ENCODE measurements at places on chromosomes 2 and 18.

DNA sequence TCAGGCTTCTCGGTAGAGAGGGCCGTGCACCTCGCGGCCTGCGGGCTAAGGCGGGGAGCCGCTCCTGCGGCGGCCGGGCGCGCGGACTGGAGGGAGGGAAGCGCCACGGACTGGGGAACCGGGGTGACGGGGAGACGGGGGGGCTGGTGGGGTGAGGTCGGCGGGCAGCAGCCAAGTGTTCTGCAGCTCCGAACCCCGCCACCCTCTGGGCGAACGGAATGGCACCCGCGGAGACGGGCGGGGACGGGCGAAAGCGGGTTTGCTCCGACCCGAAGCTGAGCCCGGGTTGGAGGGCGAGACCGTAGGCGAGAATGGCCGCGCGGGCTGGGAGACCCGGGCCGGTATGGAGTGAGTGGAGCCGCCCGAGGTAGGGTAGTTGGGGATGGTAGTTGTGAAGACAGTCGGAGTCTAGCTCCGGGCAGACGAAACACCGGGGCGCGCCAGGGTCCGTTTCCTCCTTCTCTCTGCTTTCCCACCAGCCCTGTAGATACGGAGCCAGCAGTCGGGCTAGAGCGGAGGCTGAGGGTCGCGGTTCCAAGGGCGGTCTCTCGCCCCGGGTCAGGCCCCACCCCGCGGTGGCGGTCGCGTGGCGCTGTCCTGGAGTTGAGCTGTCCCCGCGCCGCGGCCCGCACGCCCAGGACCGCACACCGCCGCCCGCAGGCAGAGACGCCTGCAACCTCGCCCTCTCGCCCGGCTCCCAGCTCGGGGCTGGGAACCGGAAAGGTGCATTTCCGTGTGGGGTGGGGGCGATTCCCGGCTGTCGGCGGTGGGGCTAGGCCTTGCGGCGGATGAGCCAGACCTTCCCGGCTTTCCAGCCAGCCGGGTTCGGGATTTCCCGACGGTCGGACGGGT lies 160.3 kb upstream of the SIX2 start:
- DNase-seq = peak; percentile 30

- DNase-seq = no peak
Measured at GRCh38 chr2:207015901-207016300, 76.6 kb downstream of the CPO start.

GRCh38 chr2:240986787-240987411 lies 11.5 kb upstream of the SNED1 start:
- DNase-seq = peak; percentile 77

- no peak for DNase-seq
Measured at GRCh38 chr18:12474876-12475275, 67.1 kb downstream of the PRELID3A start.

- peak; percentile 81 for DNase-seq
Measured at GRCh38 chr2:8656160-8656641, 25.7 kb upstream of the ID2 start.

GRCh38 chr2:29011418-29012060 lies 30.4 kb downstream of the TOGARAM2 start:
- DNase-seq = peak; percentile 31

DNA sequence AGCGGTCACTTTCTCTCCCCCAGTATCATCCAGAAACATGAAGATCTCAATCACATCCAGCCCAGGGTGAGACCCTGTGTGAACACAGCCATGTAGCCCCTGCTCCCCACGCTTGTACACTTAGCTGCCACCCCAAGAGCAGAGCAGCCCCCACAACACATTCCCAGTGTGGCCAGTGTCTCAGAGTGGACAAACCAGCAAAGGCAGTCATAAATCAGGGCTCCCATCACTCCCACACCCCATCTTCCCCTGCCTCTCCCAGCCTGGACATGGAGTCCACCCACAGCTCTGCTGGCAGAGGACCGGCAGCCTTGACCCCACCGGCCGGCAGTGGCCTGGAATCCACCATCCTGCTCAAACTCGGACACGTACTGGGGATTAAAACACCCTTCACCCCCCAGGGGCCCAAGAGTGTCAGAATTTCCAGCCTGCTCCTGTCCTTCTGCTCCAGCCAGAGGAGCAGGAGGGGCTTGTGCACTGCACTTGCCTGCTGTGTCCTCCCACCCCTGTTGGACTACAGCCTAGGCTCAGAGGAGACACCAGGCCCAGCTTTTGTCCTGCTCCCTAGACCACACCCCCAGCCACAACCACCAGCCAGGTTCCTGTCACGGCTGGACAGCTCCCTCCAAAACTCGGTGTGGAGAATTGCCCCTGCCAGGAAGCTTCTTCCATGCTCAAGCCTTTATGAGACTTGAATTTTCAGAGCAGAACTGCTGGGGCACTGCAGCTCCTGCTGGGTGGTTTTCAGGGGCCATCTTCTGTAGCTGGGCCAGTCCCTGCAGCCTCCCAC lies 206.1 kb downstream of the SMAD2 start:
- no peak for DNase-seq

- DNase-seq = peak; percentile 46
Measured at GRCh38 chr2:72694715-72695496, 130.9 kb downstream of the EXOC6B start.

DNA sequence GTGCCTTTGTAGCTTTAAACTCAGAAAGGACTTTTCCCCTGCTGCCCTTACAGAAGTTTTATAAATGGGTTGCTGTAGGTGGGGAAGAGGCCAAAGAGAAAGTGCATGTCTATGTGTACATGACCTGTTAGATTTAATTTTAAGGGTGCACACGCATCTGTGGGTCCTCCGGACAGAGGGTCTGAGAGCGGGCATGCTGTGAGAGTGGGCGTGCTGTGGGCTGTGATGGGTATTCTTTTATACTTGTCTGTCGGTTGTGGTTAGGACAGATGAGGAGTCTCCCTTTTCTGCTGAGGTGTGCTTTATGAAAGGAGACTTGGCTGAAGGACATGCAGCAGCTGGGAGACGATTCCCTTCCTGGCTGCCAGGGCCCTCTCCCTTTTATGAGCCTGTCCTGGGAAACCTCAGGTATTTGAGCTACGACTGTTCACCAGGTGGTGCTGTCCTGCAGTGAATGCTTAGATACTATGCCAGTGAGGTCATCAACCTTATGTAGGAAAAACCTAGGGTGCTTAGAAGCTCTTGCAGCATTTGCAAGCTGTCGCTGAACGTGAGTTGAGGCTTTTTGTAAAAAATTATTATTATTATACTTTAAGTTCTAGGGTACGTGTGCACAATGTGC lies 67.5 kb downstream of the TANC1 start:
- peak; percentile 68 for DNase-seq

DNA sequence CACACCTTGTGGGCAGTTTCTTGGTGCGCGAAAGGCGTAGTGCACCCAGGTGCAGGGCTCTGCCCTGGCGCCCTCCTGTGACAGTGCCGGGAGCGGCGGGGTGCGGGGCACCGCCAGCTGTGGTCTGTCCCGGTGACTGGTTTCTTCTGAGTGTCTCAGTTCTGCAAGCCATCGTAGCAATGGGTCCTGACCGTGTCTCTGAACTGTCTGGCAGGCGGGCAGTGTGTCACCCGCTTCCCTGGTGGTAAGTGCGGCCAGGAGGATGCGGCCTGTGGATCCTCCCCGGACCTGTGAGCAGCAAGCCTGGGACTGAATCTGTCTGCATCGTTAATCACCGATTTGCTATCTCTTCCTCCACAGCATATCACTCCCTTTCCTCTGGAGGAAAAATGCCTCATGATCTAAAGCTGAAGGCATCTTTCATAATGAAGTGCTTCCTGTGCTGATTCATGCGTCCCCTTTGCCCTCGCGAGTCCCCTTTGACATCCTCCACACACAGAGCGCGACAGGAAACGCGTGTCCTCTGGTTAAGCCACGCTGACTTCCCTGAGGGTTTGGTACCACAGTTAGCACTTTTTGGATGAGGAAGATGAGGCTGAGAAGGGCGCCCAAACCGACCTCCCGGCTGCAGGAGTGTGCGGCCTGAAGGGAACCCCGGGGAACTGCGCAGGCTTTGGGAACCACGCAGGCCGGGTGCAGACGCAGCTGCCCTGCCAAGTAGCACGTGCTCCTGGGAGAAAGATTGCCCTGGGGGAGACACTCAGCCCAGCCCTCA lies 416.0 kb upstream of the HS6ST1 start:
- DNase-seq = peak; percentile 43

- DNase-seq = no peak
Measured at GRCh38 chr18:30271716-30272115, 770.8 kb downstream of the DSC3 start.

Measured in astrocyte of the spinal cord (primary cell).